ENCODE measurements at places on chromosomes 1 and 21.

DNA sequence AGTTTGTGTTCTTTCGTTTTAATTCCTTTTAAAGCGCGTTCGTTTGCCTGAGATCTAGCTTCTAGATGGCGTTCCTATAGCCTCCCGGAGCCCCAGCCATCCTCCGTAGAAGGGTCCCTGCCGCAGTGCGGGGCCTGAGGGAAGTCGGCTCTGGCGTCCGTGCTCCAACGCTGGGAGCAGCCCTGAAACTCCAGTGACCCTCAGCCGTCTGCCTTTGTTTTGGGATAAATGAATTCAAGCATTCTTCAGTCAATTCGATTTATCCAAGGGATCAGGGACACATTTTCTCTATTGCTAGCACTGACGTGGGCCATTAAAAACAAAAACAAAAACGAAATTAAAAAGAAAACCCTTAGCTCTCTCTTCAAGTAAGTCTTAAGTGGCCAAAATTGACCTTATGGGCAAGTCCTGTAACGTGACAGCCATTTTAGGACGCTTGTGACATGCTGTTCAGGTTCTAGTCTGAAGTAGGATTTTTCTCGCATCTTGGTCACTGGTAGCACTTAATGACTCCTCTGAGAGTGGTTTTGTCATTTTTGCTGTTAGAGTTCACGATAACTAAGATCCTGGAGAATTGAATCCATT is 742 bp upstream of the HSPA13 start:
- no peak for DNase-seq

DNA sequence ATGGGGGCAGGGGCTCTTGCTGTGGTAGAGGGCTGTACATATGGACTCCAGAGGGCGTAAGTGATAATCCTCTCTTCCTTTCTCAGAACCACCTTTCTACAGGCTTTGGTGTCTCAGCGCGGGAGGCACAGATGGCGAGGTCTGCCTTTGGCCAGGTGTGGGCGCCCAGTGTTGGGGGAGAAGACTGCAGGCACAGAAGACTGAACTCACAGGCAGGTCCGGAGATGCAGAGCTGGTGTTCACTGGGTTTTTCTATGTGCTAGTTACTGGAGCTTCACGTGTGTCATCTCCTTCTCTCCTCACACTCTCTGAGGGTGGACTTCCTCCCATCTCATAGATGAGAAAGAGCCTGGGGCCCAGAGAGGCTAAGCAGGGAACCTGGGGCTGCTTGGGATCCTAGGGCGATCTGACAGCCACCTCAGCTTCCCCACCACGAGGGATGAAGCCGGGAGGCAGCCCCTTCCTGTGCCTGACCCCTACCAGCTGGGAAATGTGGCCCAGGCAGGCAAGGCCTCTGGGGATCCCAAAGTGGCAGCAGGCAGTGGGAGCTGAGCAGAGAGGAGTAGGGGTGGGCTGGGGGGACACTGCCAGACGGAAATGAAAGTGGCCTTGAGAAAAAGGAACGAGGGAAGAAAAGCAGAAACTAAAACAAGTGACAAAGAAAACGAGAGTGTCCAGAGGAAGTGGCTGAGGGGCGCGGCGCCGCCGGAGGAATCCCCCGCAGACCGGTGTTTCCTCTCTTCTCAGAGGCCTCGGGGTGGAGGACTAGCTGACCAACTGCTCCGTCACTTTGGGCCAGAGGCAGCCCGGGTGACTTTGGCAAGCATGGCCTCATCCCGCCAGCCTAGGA is 191.6 kb downstream of the HIVEP3 start:
- no peak for DNase-seq

DNA sequence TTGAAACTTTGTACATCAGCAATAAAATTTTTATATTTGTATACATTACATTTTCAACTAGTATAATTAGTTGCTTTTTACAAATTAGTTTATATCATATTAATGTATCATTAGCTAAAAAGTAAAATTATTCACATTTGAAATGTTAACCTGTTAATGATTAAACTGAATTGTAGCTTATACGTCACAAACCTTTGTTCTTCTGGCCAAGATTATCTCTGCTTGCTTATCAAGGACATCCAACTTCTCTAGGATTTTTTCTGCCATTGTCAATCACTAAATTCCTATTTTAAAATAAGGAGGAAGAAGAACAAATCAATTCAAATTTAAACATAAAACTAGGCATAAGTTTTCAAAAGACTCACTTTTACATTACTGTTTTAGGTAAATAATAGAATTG is 7.8 kb downstream of the C1orf141 start:
- no peak for DNase-seq

GRCh38 chr1:109290137-109290536 is 7.2 kb upstream of the PSRC1 start:
- no peak for DNase-seq

DNA sequence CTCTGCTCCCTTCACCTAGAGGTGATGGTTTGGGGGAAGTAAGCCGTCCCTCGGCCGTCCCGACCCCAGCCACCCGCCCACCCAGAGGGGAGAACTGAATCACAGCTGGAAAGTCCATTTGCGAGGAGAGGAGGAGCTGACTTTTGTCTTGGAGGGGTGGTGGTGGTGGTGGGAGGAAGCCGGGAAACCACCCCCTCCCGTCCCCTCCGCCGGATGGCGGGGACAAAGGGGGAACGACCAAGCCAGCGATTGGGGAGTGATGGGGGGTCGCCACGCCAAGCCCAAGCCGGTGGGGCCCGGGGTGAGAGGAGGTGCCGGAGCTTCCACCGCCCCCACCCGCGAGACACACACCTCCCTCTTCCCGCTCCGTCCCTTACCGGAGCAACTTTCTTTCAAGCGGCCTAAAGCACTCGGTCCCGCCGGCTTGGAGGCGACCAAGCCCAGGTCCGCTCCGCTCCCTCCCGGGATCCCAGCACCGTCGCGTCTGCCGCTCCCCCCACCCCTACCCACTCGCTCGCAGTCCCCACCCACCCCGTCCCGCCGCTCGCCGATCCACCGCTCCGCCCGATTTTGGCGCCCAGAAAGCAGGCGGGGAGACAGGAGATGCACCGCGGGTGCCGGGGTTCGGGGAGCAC is 540 bp downstream of the ARHGEF2 start:
- DNase-seq: peak; percentile 71
